Hematopoietic multipotent progenitor cell treated with erythropoietin and hydrocortisone succinate and interleukin-3 and kit ligand, for 17 days (in vitro differentiated cells): ENCODE measurements at places on chromosomes 12 and 14.

DNA sequence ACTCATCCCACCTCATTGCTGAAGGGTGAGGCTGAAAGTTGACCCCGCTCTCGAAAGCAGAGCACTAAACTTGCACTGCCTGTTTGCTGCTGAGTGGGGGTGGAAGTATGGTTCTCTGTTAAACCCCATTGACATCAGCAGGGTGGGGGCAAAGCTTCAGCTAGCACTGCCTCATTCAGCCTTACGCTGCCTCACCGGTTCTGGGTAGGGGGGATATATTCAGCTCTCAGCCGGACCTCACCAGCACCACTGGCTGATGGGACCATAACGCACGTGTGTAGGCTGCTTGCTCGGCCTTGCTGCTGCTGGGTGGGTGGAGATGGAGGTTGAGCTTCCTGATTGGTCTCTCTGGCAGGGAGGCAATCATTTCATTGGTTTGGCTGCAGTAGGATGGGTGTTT is 265.7 kb upstream of the RTL1 start:
- DNase-seq = no peak

GRCh38 chr14:105858676-105859025 is 332.3 kb downstream of the TMEM121 start:
- DNase-seq = no peak

DNA sequence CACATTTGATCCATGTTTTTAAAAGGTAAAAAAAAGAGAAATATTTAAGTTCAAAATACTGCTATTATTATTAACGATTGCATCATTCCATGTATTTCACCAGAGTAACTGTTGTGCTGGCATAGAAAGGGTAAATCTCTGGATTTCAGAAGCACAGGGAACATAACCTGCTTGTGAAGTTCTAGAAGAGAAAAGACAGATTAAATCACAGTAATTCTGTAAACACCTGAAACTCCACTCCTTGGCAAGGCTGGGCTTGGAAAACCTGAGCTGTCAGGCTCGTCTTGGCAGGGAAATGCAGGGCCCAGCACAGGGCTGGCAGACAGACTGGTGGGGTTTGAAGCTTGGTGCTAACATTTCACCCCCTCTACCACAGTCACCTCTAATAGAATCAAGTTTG is 35.1 kb downstream of the SVOP start:
- no peak for DNase-seq

- DNase-seq = no peak
These were observed 33.5 kb upstream of the C14orf180 start for GRCh38 chr14:104545942-104546501.

GRCh38 chr14:74008843-74009499 is 10.1 kb downstream of the ENTPD5 start:
- no peak for DNase-seq

DNA sequence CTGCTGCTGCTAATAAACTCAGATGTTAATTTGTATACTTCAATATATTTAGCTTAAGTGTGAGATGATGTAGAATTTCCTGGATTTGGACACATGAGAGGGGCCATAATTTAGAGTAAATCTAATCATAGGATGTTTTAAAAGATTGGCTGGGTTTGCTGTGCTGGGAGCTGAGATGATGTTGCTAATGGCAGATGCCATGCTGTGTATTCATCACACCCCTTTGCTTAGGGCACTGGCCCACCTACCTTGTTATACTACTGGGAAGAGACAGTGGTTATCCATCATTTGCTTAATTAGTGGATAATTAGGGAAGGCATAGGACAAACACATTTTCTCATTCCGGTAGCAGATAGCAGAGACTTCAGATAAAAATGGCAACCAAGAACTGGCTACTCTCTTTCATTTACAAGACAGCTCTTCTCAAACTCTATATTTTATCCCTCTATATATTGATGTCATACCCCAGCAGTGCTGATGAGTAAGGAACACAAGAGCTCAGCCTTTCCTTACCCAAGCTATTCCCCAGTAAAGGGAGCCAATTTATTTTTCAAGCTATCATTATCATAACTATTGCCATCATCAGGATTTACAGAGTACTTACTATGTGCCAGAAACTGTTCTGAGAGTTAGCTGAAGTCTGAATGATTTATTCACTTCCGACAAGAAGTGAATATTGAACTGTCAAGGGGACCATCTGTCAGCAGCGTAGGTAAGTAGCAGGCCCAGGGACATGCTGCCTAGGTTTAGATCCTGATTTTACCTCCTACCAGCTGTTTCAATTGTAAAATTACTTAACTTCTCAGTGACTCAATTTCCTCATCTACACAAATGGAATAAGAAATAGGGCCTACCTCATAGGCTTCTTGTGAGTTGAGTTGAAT is 204.6 kb upstream of the FLRT2 start:
- no peak for DNase-seq
